ENCODE measurements at places on chromosomes 3 and 15.
A peak's percentile ranks its signal among the peaks of the same experiment; 100 is the strongest.

- DNase-seq = no peak
These were observed 44.3 kb downstream of the CERS3 start for GRCh38 chr15:100484443-100484842.

- DNase-seq = no peak
These were observed 53.0 kb upstream of the MME start for GRCh38 chr3:155026999-155027591.

- DNase-seq = no peak
These were observed 32.0 kb upstream of the TCF12 start for GRCh38 chr15:56886363-56886931.

DNA sequence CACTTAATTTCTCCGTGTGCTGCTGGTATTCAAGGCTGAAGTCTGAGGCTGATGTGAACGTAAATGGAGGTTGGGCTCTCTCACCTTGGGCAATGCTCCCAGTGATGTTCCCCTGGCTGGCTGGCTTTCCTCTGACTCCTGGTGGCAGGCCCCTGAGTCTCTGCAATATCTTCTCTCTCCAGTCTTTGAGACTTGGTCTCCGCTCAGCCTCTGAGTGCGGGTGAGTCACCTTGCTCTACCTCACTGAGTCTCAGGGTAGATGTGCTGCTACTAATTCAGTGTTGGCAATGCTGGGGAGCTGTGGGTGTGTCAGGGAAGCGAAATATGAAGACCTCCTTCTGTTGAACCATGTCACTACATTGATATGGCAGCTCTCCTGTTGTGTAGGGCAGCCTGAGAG lies 31.3 kb upstream of the TRIM59 start:
- no peak for DNase-seq

DNA sequence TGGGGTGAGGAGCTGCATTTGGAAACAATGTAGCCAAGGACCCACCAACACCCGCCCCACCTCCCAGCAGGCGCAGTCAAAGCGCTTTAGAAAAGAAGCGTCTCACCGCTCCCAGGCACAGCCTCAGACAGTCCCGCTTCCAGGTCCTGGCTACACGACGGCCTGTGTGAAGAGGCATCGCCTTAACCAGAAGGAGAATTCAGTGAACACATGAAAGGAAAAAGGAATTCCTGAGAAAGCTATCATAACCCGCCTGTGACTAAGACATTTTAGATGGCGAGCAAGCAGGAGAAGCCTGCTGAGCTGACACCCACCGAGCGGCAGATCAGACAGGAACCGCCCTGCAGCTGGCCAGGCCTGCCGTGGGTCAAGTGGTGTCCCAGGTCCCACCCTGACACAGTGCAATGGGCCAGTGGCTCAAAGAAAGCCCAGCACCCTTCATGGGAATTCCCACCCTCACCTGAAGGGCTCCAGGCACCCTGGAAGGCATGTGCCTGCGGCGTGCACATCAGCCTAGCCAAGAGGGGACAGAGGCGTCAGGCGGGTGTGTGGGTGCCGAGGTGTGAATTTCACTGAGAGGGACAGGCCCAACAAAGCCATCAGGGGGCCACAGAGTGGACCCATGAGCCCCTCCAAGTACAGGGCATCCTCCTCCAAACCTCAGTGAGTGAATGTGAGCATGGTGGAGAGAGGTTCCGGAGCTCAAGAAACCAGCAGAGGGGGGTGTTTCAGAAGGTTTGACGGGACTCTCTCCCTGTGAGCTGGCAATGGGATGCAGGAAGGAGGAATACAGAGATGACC lies 144.8 kb downstream of the NSMCE3 start:
- no peak for DNase-seq

DNA sequence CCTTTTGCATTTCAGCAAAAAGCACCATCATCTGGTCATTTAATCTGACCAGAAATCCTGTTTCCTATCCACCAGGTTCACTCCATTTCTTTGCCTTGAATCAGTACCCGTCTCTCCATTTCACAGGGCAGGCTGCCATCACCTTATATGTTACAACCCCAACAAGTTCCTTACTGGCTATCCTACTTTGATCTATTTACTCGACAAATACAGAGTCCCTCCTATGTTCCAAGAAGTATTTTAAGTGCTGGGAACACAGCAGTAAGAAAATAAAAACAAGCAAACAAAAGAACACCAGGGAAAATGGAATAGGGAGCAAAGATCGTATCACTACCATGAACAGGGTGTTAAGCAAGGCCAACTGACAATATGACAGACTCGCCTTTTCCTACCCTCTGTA lies 295.2 kb upstream of the WNT5A start:
- DNase-seq = no peak

DNA sequence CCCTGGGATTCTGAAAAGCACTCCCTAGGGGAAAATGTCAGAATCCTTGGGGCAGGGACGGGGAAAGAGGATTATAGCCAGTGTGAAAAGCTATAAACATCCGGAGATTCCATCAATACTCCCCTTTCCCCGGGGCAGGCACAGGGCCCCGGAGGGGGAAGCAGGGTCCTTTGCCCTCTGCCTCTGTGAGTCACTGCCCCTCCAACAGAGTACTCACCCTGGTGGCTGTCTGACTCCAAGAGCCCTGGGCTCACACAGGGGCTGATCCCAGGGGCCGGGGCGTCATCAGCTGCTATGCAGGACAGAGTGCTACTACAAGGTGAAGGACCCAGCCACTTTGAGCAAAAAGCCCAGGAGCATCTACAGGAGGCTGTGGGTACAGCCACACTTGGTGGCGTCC lies 133.0 kb upstream of the PRR20G start:
- no peak for DNase-seq

GRCh38 chr3:145936971-145937370 lies 224.0 kb downstream of the PLOD2 start:
- no peak for DNase-seq

- DNase-seq = no peak
These were observed 14.9 kb upstream of the GJD2 start for GRCh38 chr15:34769711-34770110.

DNA sequence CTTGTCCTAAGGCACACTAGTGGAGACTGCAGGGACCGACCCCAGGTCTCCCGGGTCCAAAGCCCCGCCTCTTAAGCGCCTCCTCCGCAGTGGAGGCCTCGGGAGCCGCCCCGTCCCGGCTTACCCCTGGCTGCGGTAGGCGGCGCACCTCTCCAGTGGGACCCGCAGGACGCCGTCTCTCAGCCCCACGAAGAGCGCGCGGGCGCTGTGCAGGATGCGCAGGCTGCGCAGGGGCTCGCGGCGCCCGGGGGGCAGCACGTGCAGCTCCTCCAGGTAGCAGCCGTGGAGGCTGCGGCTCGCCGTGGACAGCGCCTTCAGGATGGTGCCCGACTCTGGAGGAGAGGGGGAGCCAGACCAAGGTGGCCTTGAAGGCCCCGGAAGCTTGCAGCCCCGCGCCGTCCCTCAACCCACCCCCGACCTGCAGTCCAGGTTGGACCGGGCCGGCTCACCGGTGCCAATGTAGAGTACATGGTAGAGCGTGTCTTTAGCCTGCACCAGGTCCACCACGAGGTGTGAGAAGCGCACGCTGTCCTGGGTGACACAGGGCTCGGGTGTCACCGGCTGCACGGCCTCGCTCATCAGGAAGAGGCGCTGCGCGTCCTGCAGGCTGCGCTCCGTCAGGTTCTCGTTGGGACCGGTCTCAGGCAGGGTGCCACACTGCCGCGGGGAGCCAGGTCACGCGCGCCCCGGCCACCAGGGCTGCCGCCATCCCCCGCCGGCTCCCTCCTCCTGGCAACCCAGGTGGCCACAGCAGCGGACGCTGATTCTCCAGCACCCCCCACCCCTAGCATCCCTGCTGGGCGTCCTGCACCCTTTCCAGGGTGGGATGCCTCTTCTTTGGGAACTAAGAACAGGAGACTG lies 105.5 kb downstream of the SEMA5B start:
- no peak for DNase-seq

DNA sequence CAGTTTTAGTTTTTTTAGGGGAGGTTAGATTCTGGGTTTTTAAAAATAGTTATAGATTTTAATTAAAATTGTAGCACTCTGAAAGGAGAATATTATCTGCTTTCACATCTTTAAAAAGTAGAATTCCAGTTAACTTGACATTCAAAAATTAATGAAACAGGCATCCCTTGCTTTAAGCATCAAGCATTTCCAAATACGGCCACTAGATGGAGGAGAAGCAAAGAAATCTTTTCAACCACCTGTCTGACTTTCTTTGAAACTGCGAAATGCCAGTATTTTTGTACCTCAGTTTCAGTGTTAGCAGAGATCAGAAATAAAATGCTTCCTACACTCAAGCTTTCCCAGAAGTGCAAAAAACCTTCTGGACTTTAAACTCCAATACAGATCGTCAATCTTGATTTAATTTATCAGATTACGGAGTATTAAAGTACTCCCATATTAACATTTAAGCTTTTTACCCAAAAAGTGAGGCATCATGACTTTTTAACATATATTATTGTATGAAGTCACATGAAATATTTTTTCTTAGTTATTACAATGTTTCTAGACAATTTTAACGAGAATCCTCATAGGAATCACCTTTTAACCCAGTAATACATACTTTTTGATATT lies 153.3 kb downstream of the P3H2 start:
- DNase-seq = no peak

DNA sequence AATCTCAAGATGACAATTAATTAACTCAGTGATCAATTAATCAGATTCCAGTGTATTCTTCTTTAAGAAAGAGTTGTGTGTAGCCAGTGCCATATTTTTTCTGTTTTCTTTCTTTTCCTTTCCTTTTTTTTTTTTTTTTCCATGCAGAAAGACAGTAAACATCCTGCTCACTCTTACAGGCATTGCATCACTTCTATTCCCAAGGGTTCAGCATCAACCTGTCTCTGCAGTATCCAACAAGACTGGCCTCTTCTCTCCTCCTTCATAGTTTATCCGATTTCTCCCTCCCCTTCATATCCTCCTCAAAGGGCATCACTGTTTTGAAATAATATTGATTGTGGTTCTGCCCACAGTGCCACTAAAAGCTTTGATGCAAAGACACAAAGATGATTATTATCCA lies 17.0 kb upstream of the SLC9A9 start:
- DNase-seq = no peak

DNA sequence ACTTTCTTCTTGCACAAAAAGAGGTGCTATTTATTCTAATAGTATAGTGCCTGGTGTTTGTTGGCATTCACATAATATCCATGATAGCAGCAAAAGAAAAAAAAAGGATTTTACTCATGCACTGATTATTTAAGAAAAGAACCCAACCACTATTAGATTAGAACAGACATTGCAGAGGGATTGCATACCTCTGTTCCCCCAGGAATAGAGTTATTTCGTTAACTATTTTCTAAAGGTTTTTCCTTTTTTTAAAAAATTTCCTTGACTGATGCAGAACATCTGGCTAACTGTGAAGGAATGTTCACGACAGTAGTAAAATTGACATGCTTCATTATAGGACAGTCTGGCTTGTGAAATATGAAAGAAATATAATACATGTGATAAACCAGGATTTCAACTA lies 136.6 kb upstream of the PTX3 start:
- no peak for DNase-seq

GRCh38 chr15:51332206-51333147 lies 5.9 kb downstream of the CYP19A1 start:
- no peak for DNase-seq

DNA sequence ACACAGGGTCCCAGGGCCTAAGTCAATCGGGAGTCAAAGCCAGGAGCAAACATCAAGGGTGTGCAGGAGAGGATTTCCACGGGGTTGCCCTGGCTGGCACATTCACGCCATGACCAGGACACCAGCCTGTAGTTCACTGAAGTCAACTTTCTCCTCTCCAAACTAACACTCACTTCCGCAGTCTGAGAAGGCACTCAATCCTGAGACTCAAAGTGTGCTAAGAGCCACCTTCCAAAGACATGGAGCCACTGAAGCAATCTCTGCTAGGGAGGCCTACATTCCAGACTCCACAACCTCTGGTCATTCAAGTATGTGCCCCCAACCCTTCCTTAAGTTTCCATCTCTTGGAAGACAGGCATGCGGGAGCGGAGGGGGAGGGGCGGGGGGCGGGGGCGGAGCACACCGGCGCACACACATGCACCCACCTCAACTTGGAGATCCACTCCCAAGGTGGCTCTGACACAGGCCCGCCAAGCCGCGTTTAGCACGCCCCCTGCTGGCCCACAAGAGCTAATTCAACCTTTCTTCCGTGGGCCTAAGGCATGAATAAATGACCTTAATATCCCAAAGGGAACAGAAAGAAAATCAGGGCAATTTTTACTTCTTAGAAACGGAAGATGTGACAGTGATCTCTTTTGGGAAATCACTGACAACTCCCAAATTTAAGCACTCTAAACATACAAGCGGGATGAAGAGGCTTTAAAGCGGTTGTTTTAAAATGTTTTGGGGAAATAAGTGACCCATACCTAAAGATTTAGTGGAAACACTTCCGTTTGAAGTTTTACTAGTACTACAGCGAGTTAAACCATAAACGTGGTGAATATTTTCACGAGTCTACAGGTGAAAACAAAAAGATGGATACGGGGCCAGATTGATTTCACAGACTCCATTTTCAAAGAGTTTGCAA lies 162.5 kb upstream of the CHRNA7 start:
- peak; percentile 23 for DNase-seq

Data from stimulated activated CD8-positive, alpha-beta memory T cell treated with anti-CD3 and anti-CD28 coated beads, Interleukin-7, amount 100 ng/mL, for 1 hour (primary cell).